ENCODE measurements at places on chromosomes 5 and 9.

DNA sequence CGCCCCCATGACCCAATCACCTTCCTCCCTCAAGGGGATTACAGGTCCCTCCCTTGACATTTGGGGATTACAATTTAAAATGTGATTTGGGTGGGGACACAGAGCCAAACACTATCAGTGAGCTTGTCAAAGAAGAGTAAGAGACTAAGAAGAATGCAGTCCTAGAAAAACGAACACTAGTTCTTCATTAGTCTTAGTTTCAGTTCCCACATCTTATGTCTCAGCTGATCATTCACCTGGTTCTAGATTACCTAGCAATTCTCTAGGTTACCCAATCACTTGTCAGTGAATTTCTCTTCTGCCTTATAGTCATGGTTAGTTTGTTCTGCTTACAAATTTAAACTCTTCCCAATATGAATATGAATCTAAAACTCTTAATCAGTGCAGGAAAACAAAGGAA, 251.5 kb downstream of the COX7C start:
- no peak for DNase-seq

- no peak for DNase-seq
Measured at GRCh38 chr5:98941131-98941883, 12.5 kb upstream of the CHD1 start.

DNA sequence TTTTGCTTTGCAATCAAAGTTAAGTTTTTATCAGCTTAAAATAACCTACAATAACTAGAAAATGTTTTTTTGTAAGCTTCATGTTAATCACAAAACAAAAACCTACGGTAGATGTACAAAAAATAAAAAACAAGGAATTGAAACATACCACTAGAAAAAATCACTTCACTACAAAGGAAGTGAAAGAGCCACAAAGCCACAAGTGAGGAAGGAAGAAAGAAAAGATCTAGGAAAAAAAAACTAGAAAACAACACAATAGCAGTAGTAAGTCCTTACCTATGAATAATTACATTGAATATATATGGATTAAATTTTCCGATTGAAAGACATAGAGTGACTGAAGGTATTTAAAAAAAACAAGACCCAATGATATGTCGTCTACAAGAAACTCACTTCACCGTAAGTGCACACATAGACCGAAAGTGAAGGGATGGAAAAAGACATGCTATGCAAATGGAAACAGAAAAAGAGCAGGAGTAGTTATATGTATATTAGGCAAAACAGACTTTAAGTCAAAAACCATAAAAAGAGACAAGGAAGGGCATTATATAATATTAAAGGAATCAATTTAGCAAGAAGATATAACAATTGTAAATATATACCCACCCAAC, 13.4 kb upstream of the ZDHHC21 start:
- no peak for DNase-seq

- DNase-seq, result no peak
Measured at GRCh38 chr9:68980341-68980914, 33.5 kb downstream of the PRKACG start.

DNA sequence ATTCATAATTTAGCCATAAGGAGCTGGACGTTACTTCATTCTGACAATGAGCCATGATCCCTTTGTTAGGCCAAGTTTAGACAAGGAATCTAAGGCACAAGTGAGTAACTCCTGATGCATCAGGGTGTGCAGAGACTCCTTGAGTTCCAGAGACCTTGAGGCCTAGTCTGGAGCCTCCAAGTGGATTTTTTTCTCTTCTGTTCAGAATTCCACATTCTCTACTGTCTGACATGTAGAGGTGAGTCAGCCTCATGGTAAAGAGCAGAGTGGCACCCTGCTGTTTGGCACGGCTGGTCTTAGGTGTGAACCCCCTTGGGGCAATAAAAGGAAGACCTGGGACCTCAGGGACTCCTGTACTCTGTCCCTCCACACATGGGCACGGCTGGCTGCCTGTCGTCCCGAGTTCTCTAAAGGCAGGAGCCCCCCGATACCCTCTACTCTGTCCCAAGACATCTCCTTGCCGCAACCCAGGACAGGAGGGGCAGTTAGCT, 22.0 kb upstream of the TGFBI start:
- DNase-seq, result no peak

DNA sequence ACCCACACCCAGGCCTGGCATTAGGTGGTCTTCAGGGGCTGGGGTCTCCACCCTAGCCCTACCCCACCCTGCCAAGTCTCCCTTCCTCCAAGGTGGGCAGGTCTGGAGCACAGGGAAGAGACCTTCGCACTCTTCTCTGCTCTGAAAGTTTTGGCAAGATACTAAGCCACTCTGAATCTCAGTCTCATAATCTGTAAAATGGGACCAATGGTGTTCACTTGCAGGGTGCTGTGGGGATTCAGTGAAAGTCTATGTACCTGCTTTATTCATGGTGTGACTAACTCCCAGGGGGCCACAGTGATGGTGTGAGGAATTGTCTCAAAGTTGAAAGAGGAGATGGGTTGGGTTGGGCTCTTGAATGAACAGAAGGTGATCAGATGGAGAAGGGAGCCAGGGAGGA, 25.0 kb downstream of the LHX2 start:
- DNase-seq, result no peak

- DNase-seq, result no peak
Measured at GRCh38 chr9:17613758-17614157, 34.9 kb downstream of the SH3GL2 start.

DNA sequence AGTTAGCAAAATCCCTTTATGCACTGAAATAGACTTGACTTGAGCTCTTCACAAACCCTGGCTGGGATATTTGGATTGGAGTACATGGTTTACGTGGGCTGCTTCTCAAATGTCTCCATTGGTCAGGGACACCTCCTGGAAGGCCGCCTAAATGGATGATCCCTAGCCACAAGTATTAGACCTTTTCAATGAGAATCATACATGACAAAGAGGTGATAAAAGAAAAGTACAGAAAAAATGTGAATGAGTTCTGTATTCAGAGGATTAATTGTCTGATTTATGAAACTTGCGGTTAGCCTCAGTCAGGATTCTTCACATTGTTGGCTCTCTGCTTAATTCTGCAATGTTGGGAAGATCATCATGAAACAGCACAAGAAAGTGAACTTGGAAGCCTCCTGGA, 752.8 kb upstream of the ADAMTS16 start:
- DNase-seq, result no peak
